Ascending aorta (tissue), 2 donors: ENCODE measurements at places on chromosomes 6 and 20. TPM values are rescaled to one million over a fixed set of nuclear protein-coding genes. Genes with fewer than 3 reads are reported as not detected.

The CAP2 gene
- 7.1 TPM for total RNA-seq

- no peak overlapping the region for H3K4me3 ChIP-seq
- no peak overlapping the region for H3K27ac ChIP-seq
- no peaks in the 10 kb centered on the region for H3K36me3 ChIP-seq
- no peaks in the 10 kb centered on the region for H3K4me1 ChIP-seq
Measured at GRCh38 chr6:130513770-130514169, 148.0 kb downstream of the TMEM200A start.

DNA sequence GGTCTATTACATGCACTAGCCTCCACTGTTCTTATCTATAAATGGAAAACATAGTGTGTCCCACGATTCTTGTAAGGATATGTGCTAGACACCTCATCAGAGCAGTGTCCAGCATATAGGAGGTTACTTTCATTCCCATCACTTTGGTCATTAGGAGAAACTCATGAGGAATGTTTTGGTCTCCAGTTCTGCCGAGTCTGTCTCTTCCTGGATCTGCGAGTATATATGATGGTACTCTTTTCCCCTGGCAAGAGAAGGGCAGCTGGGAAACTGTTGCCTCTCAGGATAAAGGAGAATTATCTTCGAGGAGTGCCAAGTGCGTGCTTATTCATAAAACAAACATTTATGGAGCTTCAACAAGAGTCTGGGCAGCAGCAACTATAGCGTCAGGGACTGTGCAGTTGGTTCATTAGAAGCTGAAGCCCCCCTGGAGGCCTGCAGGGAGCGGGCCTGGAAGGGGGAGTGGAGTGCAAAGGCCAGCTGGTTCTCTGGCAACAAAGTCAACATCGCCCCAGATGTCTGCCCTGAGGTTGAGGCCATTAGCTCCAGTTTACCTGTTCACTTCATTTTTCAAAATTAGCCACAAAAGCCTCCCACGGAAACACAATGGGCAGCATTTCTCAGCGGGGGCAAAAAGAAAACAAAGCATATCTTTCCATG is 811.9 kb downstream of the MAFB start:
- H3K4me3 ChIP-seq = no peak overlapping the region
- DNase-seq = no peak
- no peaks in the 10 kb centered on the region for H3K36me3 ChIP-seq
- H3K4me1 ChIP-seq = no peaks in the 10 kb centered on the region

GRCh38 chr20:60559462-60559861 is 601.2 kb downstream of the CDH26 start:
- no peak overlapping the region for H3K27ac ChIP-seq
- H3K4me1 ChIP-seq = no peaks in the 10 kb centered on the region
- no peak for DNase-seq
- H3K36me3 ChIP-seq = no peaks in the 10 kb centered on the region

GRCh38 chr6:111550195-111550594 is 55.5 kb downstream of the TRAF3IP2 start:
- no peaks in the 10 kb centered on the region for H3K36me3 ChIP-seq
- H3K27me3 ChIP-seq = no peaks in the 10 kb centered on the region
- H3K4me1 ChIP-seq = peaks cover 21% of the 10 kb centered on the region
- no peak overlapping the region for H3K4me3 ChIP-seq
- DNase-seq = no peak

DNA sequence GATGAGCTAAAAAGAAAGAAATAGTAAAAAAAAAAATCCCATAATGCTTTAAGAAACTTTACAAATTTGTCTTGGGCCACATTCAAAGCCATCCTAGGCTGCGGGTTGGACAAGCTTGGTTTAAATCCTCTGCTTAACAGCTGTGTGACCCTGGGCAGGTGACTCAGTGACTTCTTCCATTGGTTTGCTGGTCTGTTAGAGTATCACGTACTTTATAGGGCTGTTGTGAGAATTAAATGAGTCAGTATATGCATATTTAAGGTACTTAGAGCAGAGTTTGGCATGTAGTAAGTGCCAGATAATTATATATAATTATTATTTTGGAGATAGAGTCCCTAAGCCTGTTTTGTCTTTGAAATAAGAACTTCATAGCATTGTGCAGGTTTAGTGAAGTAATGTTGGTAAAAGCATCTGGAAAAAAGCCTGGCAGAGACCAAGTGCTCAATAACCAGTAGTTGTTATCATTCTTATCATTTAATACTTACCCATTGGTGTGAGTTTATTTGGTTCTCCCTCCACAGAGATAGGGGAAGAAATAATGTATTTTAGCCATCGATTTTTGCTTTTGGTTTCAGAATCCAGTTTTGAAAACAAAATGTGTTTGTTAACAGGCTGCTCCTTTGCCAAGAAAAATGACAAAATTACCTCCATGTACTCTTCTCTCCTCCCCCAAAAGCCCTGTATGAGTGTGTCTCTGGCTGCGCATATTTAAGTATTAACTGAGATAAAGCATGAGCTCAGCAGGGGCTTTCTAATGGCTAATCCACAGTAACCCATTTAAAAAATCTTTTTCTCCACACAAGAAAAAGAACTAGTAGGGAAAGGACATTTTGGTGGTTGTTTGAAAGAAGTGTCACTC is 67.2 kb downstream of the FOXO3 start:
- no peak overlapping the region for H3K27ac ChIP-seq
- DNase-seq = no peak
- H3K36me3 ChIP-seq = no peaks in the 10 kb centered on the region

The EPPIN gene
- total RNA-seq = not detected
